Effector memory CD8-positive, alpha-beta T cell (primary cell): ENCODE measurements at places on chromosomes 12 and 14.

DNA sequence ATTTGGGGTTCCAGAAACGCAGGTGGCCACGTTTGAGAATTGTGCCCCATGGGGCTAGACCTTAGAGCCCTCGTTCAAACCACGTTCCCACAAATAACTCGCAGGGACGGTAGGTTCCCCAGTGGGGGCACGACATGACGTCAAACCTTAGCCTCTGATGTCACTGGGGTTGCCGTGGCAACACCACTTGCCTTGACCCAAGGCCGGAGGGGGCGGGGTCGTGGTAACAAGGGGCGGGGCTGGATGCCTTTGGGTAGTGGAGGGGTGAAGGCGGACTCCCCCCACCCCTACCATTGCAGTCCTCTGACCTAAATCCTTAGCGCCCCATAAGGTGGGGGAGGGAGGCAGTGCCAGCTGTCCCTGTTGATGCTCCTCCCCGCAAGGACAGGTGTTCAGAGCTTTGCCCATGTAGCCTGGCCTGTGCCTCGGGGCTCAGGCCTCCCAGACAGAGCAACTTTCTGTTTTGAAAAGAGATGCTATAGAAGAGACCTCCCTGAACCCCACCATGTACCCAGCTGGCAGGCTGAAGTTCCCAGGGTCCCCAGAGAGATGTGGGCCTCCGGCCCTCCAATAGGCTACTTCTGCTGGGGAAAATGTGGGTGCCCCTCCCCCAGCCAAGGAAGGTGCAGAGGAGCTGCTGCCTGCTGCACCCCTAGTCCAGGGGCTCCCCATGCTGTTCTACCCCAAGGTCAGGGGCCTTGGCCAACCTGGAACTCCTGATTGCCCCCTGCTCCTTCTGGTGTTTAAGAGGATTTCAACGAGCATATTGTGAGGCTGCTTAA lies 1.9 kb downstream of the FAM222A start:
- DNase-seq, result peak; percentile 11
- H3K27me3 ChIP-seq, result peaks cover 11% of the 10 kb centered on the region
- H3K4me3 ChIP-seq, result peak overlapping the region; percentile 37
- peaks cover 14% of the 10 kb centered on the region for H3K36me3 ChIP-seq
- H3K4me1 ChIP-seq, result peaks cover 1% of the 10 kb centered on the region

DNA sequence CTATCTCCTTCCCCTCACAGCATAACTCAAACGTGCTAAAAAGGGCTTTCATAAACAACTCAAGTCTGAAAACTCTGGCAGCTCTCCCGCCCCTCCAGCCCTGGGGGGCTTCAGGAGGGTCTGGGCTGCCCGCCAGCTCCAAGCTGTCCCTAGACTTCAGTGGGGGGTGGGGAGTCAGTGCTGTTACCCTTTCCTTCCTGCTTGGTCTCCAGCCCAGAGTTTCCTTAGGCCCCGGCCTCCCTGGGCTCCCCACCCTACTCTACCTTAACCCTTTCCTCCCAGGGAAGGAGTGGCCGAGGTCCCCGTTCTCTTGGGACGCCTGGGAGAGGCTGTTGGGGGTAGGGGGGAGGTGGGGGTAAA lies 530 bp upstream of the NYNRIN start:
- H3K27ac ChIP-seq, result no peak overlapping the region
- H3K4me3 ChIP-seq, result no peak overlapping the region
- peaks cover 12% of the 10 kb centered on the region for H3K4me1 ChIP-seq
- peaks cover 40% of the 10 kb centered on the region for H3K27me3 ChIP-seq

- H3K36me3 ChIP-seq, result no peaks in the 10 kb centered on the region
- no peak for DNase-seq
- no peaks in the 10 kb centered on the region for H3K4me1 ChIP-seq
- H3K27me3 ChIP-seq, result peaks cover 12% of the 10 kb centered on the region
Observed at GRCh38 chr12:132275110-132275531, 54.3 kb downstream of the GALNT9 start.

- H3K36me3 ChIP-seq, result peaks cover 18% of the 10 kb centered on the region
- no peak overlapping the region for H3K27ac ChIP-seq
- H3K27me3 ChIP-seq, result no peaks in the 10 kb centered on the region
- no peak overlapping the region for H3K4me3 ChIP-seq
- DNase-seq, result no peak
Observed at GRCh38 chr14:101789222-101789621, 27.7 kb downstream of the PPP2R5C start.

DNA sequence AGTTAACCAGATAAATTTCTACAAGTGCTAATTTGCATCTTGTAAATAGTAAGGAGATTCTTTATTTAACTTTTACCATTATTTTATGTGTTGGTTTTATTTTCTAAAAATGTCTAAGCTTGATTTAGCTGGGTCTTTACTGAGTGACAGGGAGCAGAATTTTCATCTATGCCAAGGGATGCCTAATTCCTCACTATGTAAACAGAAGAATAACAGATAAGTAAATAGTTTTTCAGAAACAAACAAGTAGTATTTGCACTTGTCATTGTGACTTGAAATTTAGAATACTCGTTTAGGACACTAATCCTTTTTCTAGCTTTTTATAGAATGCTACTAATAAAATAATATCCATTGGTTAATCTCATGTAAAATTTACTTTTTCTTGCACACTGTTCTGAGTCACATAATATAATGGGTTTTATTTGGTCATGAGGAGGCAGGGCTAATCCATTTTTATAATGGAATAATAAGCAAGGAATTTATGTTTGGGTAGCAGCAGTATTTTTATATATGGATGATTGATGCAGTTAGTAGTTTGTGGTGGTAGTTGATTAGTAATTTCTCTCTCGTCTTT lies 746.5 kb downstream of the SLC6A15 start:
- H3K4me3 ChIP-seq, result no peak overlapping the region
- no peak for DNase-seq
- H3K27me3 ChIP-seq, result no peaks in the 10 kb centered on the region
- H3K27ac ChIP-seq, result no peak overlapping the region

- no peaks in the 10 kb centered on the region for H3K4me1 ChIP-seq
- DNase-seq, result no peak
- H3K36me3 ChIP-seq, result no peaks in the 10 kb centered on the region
- no peak overlapping the region for H3K4me3 ChIP-seq
Observed at GRCh38 chr14:59629444-59630287, 53.1 kb upstream of the CCDC175 start.

- H3K4me3 ChIP-seq, result no peak overlapping the region
- H3K27me3 ChIP-seq, result peaks cover 37% of the 10 kb centered on the region
- H3K27ac ChIP-seq, result no peak overlapping the region
- no peaks in the 10 kb centered on the region for H3K4me1 ChIP-seq
Observed at GRCh38 chr14:62123961-62124360, 361.7 kb downstream of the SNAPC1 start.

DNA sequence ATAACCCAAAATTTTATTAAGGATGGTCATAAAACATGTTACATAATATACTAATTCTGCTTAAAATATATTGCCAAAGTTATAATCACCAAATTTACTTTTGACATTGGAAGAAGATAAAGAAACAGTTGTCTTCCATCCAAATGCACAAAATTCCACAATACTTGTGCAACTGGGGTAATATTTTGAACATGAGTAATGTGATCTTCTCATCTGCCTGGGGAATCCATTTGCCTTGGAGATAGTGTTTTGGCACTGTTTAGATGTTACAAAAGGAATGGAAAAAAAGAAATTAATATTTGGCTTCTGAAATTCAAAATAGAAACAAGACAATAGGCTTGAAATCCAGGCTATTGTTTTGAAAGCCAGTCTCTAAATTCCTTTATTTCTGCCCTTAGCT lies 9.1 kb downstream of the GPR19 start:
- H3K36me3 ChIP-seq, result no peaks in the 10 kb centered on the region
- H3K27ac ChIP-seq, result no peak overlapping the region
- no peaks in the 10 kb centered on the region for H3K4me1 ChIP-seq
- H3K4me3 ChIP-seq, result no peak overlapping the region
- no peak for DNase-seq

DNA sequence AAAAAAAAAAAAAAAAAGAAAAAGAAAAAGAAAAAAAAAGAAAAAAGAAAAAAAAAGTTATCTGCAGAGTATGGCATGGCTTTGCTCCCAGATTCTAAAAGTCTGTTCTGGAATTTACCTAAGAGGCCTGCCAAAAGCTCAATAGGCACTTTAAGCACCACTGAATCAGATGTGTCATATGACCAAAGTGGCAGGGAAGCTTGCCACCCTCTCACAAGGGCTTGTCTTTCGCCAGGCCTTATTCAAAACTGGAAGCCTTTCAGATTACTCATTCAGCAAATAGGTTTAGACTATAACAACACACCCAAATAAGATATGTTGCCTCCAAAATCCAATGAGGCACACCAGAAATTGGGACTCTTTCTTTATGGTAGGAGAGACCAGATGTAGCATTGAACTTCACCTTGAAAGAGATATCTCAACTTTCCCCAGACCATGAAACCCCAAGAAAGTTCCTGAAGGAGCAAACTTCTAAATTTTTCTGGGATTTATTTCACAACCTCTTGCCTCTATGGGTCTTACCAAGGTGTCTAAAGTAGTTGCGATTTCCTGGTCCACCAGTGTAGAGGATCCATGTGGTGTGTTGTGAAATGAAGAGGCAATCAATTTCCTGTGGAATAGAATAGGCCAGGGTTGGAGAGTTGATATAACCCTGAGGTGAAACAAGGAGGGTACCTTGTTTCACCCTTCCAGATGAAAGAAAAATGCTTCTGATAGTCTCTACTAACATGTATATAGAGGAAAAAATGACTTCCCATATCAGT lies 218.8 kb downstream of the DAD1 start:
- H3K27ac ChIP-seq, result no peak overlapping the region
- H3K36me3 ChIP-seq, result no peaks in the 10 kb centered on the region
- no peak overlapping the region for H3K4me3 ChIP-seq
- no peaks in the 10 kb centered on the region for H3K4me1 ChIP-seq

DNA sequence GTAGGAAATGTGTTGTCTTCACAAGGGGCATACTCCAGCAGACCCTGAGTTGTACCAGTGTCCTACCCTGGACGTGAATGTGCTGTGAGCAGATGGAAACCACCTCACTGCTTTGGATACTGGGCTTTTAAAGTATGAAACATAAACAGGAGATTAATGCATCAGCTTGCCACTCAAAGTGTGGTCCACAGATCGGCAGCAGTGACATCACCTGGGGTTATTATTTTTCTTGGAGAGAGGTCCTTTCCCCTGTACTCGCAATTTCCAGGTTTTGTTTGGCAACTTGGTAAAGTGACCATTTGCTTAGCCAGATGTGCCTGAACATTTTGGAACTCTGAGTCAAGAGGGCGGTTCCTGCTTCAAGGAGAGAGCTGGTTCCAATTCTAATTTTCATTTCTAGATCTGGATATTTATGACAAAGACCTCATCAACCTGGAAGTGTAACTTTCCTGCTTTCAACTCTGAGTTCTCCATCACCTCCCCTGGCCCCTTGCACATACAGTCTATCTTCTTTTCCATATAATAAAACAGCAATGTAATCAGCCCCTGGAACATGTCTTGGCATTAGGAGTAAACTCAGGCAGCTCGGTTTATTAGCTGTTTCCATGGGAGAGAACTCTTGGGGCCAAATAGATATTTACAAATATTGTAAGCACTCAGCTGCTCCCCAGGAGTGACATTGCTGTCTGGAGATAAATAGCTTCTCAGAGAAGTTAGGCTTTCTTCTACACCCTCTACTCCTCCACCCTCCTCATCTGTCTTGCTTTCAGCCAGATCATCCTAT lies 237.0 kb upstream of the TBX3 start:
- H3K4me3 ChIP-seq, result no peak overlapping the region
- no peak for DNase-seq
- H3K36me3 ChIP-seq, result no peaks in the 10 kb centered on the region
- H3K4me1 ChIP-seq, result no peaks in the 10 kb centered on the region
- H3K27ac ChIP-seq, result no peak overlapping the region
- no peaks in the 10 kb centered on the region for H3K27me3 ChIP-seq

GRCh38 chr14:99189201-99189801 lies 82.7 kb downstream of the BCL11B start:
- peak overlapping the region; percentile 81 for H3K4me3 ChIP-seq
- peak; percentile 32 for DNase-seq
- H3K4me1 ChIP-seq, result peaks cover 92% of the 10 kb centered on the region
- H3K27ac ChIP-seq, result peak overlapping the region; percentile 92
